ENCODE measurements at places on chromosomes 4 and X. TPM values are rescaled to one million over a fixed set of nuclear protein-coding genes. Genes with fewer than 3 reads are reported as not detected.

- DNase-seq: no peak
These were observed 215.1 kb downstream of the RELL1 start for GRCh38 chr4:37471093-37471492.

DNA sequence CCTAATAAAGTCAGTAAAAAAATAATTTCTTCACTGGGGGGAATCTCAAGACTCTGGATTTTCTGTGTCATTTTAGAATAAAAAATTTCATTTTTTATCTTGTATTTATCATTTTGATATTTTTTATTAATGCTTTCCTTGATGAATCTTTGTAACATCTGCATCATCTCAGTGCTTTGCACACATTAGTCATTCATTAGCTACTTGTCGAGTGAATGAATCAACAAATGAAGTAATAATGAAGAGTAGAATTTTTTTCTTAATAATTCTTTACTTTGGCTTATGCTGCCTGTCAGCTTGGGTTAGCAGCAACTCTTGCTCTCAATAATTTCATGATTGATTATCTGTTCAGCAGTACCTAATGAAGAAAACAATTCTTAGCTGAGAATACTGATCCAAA is 530.8 kb downstream of the GRXCR1 start:
- DNase-seq: no peak

DNA sequence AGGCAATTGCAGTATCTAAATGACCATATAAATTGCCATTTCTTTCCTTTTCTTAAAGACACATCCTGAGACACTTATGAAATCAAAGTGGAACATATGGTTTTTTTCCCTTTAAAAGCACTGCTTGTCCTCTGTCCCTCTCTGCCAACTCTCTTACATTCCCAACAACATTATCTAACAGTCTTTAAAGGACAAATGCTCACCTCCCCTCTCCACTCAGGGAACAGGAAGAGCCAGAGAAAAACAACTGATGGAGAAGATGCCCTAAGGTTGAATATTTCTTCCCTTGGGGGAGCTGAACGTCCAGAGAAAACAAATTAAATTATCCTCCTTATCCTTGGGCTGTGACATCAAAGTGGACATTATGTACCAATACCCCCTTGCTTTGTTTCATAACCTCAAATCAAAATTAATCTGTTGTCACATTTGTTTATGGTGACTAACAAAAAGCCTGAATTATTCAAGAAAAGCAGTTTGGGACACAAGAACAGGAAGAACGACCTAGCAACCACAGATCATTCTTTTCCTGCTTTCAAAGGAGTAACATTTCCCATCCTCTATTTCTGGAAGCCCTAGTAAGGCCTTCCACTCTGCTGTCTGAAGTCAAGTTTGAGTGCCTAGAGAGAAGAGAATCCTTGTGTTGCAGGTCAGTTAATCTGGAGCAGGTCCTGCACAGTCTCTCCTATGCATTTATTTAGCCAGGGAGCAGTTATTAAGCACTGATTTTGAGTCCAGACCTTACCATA is 52.6 kb upstream of the PAGE1 start:
- no peak for DNase-seq

DNA sequence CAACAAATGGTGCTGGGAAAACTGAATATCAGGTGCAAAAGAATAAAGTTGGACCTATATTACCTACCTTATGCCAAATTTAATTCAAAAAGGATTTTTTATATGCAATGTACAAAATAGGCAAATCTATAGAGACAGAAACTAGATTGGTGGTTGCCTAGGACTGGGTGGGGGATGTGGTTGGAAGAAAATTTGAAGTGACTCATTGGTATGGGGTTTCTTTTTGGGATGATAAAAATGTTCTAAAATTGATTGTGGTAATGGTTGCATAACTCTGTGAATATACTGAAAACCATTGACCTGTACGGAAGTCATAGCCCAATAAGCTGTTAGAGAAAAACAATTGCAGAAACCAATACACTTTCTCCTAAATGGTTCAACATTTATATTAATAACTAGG is 72.1 kb downstream of the COL4A5 start:
- DNase-seq: no peak

DNA sequence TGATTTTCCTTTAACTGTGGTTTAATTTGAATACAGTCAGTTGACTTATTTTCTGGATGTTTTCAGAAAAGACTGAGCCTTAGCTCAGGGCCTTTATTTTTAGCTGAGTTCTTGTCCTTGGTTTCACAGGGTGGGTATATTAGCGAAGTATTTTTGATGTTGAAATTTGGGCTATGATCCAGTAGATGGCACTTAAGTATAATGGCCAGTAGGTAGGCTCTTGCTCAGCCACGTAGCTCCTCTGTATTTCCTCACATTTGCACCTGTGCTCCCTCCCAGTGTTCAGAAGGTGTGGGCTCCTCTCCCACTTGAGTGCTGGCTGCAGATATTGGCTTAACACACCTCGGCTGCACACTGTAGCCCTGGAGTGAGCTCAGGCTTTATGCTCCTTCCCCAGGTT is 549.9 kb upstream of the AMOT start:
- DNase-seq: no peak

GRCh38 chrX:40127052-40127451 is 29.3 kb upstream of the BCOR start:
- no peak for DNase-seq

- no peak for DNase-seq
These were observed 32.8 kb downstream of the ACOX3 start for GRCh38 chr4:8407756-8408155.

- no peak for DNase-seq
These were observed 7.3 kb downstream of the SPARCL1 start for GRCh38 chr4:87521757-87522374.

- no peak for DNase-seq
These were observed 122.1 kb downstream of the FRAS1 start for GRCh38 chr4:78179196-78179595.

- no peak for DNase-seq
These were observed 230.5 kb downstream of the IDS start for GRCh38 chrX:149274516-149275105.

DNA sequence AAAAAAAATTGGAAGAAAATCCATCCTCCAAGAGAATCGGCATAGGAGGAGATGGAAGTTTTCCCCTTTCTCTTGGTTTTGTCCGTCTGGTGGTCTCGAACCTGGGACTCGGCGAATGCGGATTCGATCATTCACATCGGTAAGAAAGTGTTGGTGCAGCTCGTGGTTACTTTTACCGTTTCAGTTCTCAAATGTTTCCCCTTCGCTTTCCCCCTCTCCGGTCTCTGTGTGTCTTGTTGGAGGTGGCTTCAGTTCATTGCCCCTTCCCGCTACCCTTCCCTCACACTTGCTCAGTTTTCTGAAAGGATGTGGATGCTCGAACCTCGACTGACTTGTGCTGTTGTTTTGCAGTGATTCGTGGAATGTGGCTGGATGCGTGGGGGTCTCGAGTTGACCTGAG is 840 bp downstream of the GRID2 start:
- no peak for DNase-seq

- DNase-seq: no peak
These were observed 13.7 kb downstream of the CLRN2 start for GRCh38 chr4:17528551-17529165.

DNA sequence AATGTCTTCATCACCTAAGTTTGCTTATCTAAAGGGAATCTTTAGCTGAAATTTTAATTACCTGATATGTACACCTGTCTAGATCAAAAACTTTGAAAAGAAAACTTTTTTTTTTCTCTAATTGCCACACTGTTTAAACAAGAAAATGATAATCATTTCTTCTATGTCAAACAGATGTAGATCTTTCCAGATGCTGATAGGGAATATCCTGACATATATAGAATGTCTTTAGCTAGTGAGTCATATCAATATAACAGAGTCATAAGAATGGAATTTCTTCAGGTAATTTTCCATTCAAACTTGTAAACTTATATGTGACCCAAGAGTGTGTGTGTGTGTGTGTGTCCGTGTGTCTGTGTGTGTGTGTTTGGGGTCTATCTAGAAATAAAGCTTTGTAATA is 271.9 kb downstream of the GPM6A start:
- no peak for DNase-seq

DNA sequence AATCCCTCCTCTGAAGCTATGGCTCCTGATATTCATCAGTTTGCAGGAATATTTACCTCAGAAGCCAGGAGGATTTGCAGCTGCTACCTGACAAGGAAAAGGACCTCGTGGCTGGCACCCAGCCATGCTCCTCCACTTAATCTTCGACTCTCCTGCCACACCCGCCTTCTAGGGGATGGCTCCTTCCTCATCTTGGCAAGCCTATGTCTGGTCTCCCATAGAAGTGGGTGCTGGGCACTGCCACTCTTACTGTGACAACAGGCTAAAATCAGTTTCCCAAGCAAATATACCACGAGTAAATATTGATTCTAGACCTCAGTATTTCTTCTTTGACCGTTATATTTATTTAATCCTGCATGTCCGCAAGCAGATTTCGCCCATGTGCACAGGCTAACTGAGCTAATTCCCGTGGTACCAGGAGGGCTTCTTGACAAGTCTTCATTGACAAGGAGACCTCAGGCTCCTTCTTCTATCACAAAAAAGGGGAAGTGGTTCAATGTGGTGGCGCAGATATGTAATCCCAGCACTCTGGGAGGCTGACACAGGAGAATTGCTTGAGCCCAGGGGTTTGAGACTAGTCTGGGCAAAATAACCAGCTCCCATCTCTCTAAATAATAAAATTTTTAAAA is 52.6 kb upstream of the DCTD start:
- no peak for DNase-seq

- peak; percentile 31 for DNase-seq
These were observed 220.1 kb downstream of the AFAP1 start for GRCh38 chr4:7719354-7720174.

DNA sequence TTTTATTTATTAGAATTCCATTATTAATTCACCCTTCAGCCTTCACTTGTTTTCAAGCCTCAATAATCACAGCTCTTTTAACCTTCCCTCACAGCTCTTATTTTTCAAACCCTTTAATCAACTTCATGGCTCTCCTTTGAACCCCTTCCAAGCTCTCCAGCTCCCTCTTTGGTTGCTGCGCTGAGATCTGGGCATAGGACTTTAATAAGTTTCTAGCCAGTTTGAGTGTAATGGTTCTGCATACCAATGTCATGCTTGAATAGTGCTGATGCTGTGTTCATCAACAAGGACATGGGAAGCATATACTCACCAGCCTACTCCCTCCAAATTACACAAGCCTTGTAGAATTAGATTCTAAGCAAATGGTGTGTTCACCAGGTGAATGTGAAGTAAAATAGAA is 3.5 kb upstream of the RNF212 start:
- DNase-seq: no peak

GRCh38 chr4:83109480-83110222 is 4.9 kb downstream of the PLAC8 start:
- DNase-seq: peak; percentile 61

DNA sequence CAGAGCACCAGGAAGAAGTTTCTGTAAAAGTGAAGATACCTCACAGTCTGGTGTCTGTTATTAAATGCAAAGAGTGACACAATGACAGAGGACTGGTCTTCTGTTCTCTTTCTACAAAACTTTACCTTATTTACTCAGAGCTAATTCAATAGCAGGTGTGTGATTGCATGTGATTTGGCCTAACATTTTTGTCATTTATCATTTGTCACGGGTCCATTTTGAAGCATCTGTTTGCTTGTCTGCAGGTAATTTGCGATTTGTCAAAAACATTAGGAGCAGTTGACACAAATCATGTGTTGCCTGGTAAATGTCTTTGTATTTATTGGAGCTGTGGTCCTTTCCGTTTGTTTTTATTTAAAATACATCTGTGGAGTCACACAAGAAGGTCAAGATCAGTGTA is 1232.4 kb downstream of the STIM2 start:
- no peak for DNase-seq

GRCh38 chr4:128449251-128449650 is 161.6 kb upstream of the PGRMC2 start:
- no peak for DNase-seq

DNA sequence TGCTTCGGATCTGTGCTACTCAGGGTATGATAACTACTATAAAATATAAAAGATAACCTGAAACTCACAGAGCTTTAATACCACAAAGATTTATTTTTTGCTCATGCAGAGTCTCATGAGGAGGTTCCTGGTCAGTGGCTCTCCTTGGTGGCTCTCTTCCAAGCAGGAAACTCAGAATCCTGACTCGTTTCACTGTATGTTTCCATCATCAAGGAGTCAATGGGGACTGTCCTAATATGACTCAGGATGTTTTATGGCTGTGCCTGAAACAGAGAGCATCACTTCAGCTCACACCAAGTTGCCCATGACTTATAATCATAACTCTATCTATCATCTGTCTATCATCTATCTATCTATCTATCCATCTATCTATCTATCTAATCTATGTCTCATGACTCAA is 620.8 kb upstream of the NR3C2 start:
- no peak for DNase-seq

GRCh38 chr4:24686866-24687692 is 102.7 kb upstream of the DHX15 start:
- DNase-seq: no peak

GRCh38 chr4:11914406-11914805 is 485.7 kb upstream of the HS3ST1 start:
- no peak for DNase-seq

- no peak for DNase-seq
These were observed 39.9 kb upstream of the GPRIN3 start for GRCh38 chr4:89347363-89348025.

- DNase-seq: no peak
These were observed 73.4 kb downstream of the COL25A1 start for GRCh38 chr4:109229028-109229427.

GRCh38 chrX:108704839-108705238 is 31.5 kb downstream of the IRS4 start:
- no peak for DNase-seq

DNA sequence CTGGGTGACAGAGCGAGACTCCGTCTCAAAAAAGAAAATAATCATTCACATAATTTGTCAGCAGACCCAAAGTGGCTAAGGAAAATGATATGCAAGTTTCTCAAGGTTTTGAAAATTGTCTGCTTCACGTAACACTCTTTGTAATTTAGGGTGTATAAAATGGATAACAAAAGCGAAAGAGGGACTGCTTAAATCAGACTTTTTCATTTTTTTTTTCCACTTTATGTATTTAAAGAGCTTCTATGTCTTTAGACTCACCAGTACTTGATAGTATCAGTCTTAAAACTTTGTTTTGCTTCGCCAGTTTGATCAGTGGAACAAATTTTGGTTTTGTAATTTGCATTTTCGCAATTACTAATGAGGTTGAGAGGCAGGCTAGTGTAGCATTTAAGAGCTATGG is 34.6 kb downstream of the USP9X start:
- DNase-seq: no peak

- no peak for DNase-seq
These were observed 160.3 kb upstream of the ANK2 start for GRCh38 chr4:112889199-112889598.

PCDH10 gene
- not detected for total RNA-seq

AKAP14 gene
- not detected for total RNA-seq

TMPRSS11E gene
- total RNA-seq: 0.18 TPM

SLC10A6 gene
- not detected for total RNA-seq

CTBP1 gene
- total RNA-seq: 149 TPM

RTL9 gene
- not detected for total RNA-seq

SHROOM3 gene
- total RNA-seq: not detected

SMR3B gene
- not detected for total RNA-seq

F11 gene
- not detected for total RNA-seq

RNF150 gene
- not detected for total RNA-seq

SPOCK3 gene
- not detected for total RNA-seq

TAF1 gene
- 34.7 TPM for total RNA-seq

MAGEA12 gene
- total RNA-seq: not detected

SAP30 gene
- 25.3 TPM for total RNA-seq

BTC gene
- total RNA-seq: not detected

NPFFR2 gene
- total RNA-seq: not detected

HMGB3 gene
- total RNA-seq: 29.6 TPM

BCAP31 gene
- 153 TPM for total RNA-seq

FHDC1 gene
- total RNA-seq: 0.04 TPM

Measured in CD8-positive, alpha-beta memory T cell (primary cell).